Heart left ventricle (tissue), 16 donors: ENCODE measurements at places on chromosomes 13 and 19. TPM values are rescaled to one million over a fixed set of nuclear protein-coding genes. Genes with fewer than 3 reads are reported as not detected.
A peak's percentile ranks its signal among the peaks of the same experiment; 100 is the strongest.

- DNase-seq: no peak
These were observed 36.7 kb downstream of the DACH1 start for GRCh38 chr13:71830323-71830722.

The DPF1 gene
- total RNA-seq: 0.37 TPM

The DNM2 gene
- 137 TPM for total RNA-seq

The ZNF229 gene
- 7.0 TPM for total RNA-seq

- DNase-seq: no peak
These were observed 46.7 kb downstream of the OR10H4 start for GRCh38 chr19:15995536-15995935.

DNA sequence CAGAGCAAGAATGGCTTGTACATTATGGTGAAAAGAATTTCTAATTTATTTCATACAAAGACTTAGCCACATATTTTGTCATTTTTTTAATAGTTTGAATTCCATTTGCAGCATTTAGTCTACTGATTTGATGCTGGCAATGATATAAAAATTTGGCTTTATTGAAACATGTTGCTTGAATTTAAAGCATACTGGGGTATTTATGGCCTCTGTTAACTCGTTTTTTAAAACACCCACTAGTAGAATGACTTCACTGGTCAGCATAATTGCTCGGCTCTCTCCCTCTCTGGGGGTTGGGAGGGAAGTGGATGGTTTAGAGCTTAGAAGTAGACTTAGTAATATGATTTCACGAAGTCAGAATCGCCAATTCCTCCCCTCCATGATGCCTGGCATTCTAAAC is 354.9 kb upstream of the HTR2A start:
- no peak for DNase-seq

GRCh38 chr13:102035969-102036368 is 365.9 kb downstream of the FGF14 start:
- no peak for DNase-seq

GRCh38 chr13:32840989-32841713 is 175.1 kb upstream of the KL start:
- peak; percentile 23 for DNase-seq

DNA sequence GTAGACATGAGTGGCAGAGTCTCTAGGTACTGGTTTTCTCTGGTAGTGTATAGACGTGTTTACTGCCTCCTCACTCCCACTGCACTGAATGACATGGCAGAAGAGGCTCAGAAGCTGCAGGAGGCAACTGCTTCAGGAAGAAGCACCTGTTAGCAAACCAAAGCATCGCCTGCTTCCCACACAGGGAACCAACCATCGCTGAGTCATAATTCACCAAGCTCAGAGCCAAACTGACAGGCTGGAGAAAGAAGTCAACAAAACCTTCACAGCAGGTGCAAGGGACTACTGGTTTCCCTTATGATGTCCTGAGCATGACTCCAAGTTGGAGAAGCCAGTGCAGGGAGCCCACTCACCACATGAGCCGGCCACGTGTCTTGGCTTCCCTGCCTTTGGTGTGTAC is 69.8 kb downstream of the KCTD12 start:
- no peak for DNase-seq

The PTPRS gene
- total RNA-seq: 82.6 TPM

The EMP3 gene
- 29.9 TPM for total RNA-seq

- no peak for DNase-seq
These were observed 7.5 kb upstream of the GJA3 start for GRCh38 chr13:20168396-20168795.
